Fibroblast of gingiva (primary cell): ENCODE measurements at places on chromosomes 12 and 14.

DNA sequence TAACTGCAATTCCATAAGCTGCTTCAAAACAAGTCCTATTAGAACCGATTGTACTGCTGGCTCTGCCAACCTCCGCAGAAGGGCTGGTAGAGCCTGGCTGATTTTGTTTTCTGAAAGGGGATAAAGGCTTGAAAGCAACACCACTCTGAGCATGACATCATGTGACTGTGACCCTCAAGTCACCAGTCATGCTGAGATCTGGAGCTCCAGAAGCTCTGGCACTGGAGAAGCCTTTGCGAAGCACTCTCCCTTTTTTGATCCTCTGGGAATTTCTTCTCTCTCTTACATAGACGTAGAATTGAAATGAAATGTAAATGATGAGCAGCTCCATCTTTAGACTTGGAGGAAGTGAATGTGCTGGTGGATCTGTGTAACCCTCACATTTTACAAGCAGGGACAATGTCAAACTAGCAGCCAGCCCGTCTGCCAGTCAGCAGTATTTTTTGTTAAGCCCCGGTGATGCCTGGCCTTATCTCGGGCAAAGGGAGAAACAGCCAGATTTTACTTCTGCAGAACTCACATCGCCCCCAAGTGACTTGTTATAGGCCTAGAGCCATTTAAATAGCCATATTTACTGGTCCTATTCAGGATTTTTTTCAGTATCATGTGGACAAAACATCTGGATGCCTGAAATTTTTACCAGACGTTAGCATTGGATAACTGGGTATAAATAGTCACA is 112.1 kb upstream of the NPAS3 start:
- DNase-seq = peak; percentile 42

DNA sequence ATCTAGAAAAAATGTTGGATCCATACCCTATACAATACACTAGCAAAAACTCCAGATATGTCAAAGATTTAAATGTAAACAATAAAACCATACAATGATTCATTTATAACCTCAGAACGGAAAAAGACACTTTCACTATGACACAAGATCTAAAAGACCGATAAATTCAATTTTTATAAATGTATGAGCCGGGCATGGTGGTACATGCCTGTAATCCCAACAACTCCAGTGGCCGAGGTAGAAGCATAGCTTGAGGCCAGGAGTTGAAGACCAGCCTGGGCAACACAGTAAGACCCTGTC is 2.5 kb upstream of the SOS2 start:
- no peak for DNase-seq

DNA sequence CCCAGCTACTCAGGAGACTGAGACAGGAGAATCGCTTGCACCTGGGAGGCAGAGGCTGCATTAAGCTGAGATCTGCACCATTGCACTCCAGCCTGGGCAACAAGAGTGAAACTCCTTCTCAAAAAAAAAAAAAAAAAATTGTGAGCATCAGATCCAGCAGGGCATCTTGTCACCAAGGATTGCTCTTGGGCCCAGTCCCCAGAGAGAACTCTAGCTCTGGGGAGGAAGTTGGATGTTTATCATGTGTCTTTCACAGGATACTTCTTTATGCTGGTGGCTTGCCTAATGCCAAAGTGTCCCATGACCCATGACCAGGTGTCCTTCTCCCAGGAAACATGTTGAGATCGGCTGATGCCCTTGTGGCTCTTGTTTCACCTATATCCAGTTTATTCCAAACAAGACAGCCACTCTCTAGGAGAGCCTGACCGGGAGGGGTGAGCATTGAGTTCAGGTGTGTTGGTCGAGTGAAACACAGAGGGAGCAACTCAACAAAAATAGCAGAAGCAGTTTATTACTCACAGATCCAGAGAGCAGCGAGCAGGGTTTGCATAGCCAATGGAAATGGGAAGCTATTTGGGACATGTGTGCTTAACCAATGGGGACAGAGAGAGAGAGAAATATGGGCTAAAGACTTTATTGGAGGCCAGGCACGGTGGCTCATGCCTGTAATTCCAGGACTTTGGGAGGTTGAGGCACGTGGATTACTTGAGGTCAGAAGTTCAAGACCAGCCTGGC is 6.6 kb upstream of the TCHP start:
- no peak for DNase-seq

DNA sequence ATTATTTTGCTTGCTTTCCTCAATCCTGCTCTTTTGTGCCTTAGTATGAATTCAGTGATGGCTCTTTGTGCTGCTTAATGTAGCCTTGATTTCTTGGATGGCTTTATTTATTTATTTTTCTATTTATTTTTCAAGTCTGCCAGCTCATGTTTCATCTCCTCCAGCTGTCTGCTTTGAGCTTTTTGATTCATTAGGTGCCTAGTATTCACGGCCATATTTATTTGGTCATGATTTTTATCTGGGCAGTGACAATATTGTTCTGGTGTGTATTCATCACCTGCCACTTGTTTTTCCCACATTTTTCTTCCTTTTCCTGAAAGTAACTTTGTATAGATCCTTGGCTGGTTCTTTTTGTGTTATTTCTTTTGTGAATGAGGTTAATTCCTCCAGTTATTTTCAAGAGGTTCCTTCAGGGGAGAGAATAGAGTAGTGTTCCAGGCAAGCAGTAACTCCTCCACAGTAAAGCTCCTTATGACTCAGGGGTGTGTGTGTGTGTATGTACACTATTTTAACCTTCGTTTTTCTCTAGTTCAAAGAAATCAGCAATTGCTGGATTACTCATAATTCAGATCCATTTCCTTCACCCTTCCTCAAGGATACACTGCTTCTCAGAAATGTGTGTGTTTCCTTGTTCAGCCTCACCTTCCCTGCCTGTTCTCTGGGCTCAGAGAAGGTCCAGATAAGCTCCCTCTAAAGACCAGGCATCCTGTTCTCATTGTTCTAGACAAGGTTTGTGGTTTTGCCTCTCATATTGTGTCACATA is 51.6 kb upstream of the PMCH start:
- DNase-seq = no peak

DNA sequence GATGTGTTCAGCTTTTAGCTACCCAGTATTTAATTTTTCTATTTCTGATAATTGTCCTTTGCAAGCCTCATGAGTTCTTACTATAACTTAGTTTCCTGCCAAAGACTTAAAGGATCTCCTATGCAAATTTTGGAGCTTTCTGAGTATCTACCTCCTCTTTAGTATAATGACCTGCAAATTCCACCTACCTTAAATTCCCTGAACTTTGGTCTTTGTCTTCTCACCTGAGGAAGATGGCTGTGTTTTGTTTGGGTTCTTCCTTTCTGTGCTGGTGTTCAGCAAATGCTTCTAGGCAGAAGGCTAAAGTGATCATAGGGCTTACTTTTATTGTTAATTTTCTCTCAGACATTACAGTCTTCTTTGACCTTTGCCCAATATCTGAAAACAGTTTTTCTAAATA is 142.8 kb downstream of the FUT8 start:
- no peak for DNase-seq

GRCh38 chr14:100330007-100330344 is 6.8 kb downstream of the SLC25A47 start:
- no peak for DNase-seq

DNA sequence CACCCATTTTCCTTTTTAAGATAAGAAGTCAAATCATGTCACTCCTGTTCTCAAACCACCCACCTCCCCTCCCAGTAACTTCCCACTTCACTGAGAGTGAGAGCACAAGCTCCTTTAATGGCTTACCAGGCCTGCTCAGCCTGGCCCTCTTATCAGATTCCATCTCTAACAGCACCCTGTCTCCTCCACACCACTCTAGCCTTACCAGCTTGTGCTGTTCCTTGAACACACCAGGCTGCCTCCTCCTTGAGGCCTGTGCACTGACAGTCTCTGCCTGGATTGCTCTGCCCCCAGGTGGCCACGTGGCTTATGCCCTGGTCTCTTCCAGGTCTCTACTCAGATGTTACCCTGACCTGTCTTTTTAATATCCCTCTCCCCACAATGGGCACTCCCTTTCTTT is 40.1 kb upstream of the EVL start:
- peak; percentile 27 for DNase-seq

DNA sequence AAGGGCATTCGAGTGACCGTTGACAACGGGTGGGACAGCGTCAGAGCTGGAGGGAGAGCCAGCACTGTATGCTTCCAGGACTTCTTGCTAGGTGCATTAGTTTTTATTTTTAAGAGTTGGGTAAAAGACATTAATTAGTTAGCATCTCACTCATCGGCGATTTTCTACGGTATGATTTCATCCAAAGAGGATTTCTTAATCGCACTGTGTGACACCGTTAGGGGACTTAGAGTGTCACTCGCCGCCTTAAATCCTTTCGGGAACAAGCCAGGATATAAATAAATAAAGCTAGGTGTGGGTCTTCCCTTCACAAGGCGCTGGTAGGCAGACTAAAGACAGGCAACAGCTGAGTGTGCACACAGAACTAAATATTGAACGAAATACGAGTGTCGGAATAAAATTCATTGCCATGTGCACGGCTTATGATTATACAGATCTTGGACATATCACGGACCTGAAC is 869 bp upstream of the NOVA1 start:
- no peak for DNase-seq
